ENCODE measurements at places on chromosomes 6 and 20. TPM values are rescaled to one million over a fixed set of nuclear protein-coding genes. Genes with fewer than 3 reads are reported as not detected.

DNA sequence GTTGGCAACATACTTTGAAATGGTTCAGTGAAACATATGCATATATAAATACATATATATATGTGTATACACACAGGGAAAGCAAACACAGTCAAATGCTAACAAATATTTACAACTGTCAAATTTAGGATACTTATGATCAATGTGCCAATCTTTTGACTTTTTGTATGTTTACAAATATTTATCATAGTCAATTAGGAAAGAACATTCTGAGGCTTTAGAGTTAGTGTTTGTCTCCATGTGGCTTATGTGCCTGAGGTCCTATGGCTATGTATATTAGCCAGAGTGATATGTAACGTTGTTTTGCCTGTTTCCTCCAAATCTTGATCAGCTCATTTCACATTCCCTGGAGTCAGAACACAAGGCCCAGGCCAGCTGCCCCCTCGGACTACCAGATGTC lies 126.5 kb upstream of the MAN1A1 start:
- no peak for DNase-seq

- DNase-seq = no peak
Measured at GRCh38 chr6:42199106-42199981, 4.6 kb upstream of the GUCA1B start.

DNA sequence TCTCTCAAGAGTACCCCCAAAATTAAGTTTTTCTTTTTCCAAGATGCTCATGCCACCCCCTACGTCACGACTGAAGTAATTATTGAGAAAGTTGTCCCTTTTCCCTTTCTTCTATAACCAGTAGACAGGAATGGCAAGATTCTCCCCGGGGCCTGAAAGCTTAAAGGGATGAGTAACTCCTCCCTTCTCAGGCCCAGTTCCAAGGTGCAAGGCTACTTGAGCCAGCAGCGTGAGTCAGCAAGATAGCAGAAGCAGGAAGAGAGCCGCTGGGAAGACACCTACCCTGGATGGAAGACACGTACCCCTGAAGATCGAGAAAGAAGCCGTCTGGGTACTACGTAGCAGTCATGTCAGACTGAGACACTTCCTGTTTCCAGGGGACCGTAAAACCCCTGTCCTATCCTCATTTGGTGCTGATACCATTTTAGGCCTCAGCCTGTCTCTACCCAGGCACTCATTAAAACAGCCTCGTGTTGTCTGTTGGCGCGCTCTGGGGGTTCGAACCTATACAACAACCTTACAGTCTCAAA lies 241.0 kb downstream of the ADGRG6 start:
- no peak for DNase-seq

- no peak for DNase-seq
Measured at GRCh38 chr6:155247618-155248007, 16.2 kb upstream of the CLDN20 start.

DNA sequence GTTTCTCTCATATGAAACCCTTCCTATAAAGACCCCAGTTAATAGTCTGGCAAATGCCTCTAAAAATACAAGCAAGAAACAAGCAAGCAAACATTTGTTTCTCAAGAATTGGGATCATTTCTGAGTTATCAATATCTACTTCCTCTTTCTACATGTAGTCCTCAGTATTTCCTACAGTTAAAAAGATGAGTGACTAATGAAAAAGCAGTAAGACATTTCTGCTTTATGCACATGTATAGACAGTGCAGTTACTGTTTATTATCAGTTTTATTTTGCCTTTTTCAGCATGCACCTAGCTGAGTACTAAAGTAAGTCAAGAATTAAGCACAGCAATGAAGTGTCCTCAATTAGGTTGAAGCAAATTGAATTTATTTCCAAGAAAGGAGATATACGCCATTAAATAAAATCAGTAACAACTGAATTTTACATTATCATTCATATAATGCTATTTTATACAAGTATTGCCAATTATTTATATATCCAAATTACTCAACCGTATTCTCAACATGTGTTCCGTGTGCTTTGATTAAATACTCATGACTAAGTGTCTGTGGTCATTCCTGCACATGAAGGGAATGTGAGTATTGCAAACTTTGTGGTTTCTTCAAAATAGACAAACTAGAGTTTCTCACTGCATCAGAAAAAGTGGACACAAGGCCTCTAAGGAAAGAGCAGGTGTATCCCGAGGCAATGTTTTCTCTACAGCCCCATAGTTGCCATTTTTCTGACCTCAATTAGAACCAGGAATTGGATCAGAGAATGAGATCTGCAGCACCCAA lies 159.3 kb upstream of the MARCKS start:
- no peak for DNase-seq

- no peak for DNase-seq
Measured at GRCh38 chr6:84026721-84027164, 6.8 kb upstream of the MRAP2 start.

Gene CHD6
- polyA plus RNA-seq = 42.0 TPM

Gene NKAPL
- polyA plus RNA-seq = not detected

Data from immature natural killer cell (primary cell).